Epithelial cell of proximal tubule (primary cell): ENCODE measurements at places on chromosomes 2 and 18.

DNA sequence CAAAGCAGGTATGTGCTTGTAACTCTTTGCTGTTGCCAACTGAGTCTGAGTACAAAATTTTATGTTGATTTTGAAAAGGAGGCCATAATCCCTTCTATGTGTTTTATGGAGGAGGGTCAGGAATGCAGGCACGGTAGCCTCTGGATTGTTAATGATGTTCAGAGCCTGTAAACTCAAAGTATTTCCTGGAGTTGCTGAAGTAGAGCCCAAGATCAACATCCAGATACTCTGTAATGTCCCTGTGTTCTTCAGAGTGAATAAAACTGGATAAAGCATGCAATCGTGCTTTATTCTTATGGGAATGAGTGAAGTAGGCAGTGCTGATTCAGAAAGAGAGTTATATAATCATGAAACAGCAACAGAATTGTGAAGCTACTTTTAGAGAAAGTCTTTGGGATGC lies 61.8 kb upstream of the CHRNA1 start:
- DNase-seq = no peak

DNA sequence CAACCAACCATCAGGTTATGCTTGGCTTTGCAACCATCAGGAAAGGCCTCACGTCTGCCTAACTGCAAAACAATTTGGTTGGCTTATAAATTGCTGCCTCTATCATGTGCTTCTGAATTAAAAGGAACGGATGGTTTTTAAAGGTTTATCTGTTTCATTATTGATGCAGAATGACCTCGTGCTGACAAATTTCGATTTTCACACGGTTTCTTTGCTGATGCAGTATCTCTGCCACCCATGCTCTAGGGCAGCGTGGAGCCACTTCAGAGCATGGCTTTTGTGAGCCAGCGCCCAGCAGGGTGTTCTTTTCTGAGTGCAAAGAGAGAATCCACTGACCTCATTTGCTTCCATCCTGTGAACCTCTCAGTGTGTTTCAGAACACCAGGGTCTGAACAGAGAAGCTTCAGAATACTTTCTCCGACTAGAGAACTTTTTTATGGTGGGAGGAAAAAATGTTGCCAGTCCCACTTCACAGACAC lies 143.1 kb upstream of the L3MBTL4 start:
- no peak for DNase-seq

- DNase-seq = no peak
Observed at GRCh38 chr18:10085876-10086275, 172.1 kb downstream of the VAPA start.

DNA sequence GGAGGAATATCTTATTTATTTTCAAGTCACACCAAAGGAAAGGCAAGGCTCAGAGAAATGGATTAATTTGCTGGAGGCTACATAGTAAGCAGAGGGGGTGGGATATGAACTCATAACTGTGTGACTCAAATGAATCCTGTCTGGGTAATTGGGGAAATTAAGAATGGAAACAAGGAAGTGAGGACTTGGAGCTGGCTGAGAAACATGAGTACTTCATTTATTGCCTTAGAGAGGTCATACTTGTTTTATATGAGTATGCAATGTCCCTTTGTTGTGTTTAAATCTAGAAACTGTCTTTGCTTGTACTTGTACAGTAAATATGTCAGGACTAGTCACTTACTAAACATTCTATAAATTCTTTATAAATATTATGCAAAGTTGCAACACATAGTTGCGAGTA lies 2166.7 kb upstream of the PIK3C3 start:
- no peak for DNase-seq

DNA sequence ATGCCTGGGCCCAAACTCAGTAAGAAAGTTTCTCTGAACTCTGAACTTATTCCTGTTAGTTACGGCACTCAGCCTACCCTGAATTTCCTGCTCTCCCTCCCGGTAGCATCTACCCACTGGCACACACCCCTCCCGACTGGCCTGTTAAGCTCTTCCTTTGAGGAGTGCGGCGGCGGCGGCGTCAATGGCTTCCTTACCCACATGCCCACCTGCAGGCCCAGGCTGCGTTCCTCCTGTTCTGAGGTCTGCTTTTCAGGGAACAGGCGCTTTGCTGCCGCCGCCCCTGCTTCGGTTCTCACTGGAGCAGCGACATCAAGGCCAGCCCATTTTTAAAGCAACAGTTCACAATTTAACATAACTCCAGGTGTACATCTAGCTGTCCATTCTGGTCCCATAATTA lies 432.4 kb downstream of the DCDC2C start:
- DNase-seq = no peak

DNA sequence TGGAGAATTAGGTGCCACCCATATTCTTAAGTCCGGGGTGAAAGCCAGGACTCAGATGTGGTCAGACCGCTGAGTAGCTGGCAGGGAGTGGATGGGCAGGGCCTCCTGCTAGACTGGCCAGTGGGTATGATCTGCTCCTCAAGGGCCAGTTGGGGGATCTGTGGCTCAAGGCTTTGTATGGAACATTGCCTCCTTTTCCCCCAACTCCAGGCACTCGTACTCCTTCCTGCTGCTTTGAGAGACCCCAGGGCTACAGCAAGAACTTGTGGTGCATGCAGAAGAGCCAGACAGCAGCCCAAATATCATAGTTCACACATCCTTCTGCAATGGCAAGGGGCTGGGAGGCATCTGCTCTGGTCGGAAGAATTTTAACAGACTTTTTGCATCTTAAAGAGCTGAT lies 61.7 kb downstream of the PDCL3 start:
- DNase-seq = no peak
